Caudate nucleus (tissue), 63 donors: ENCODE measurements at places on chromosomes 3 and 15.

- no peak for DNase-seq
Observed at GRCh38 chr3:177777699-177778098, 580.4 kb upstream of the TBL1XR1 start.

GRCh38 chr3:72384602-72385001 is 463.6 kb downstream of the SHQ1 start:
- DNase-seq, result no peak

GRCh38 chr3:81320862-81321261 is 440.6 kb downstream of the GBE1 start:
- DNase-seq, result no peak

GRCh38 chr3:113261626-113262303 is 50.4 kb downstream of the BOC start:
- DNase-seq, result no peak

DNA sequence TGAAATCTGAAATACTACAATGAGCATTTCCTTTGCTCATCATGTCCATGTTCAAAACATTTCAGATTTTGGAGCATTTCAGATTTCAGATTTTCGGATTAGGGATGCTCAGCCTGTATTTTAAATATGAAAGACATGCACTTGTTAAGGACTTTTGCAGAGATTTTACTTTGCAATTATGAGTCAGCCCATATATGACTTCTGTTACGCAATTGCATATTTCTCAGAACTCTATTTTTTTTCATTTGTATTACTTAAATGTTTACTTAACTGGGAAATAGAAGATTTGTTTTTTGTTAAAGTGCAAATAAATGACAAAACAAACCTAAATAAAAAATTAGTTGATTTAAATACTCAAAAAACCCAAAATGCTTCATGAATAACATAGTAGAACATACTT is 376.2 kb downstream of the ZBTB20 start:
- no peak for DNase-seq

GRCh38 chr3:149333176-149333859 is at the start of gene TM4SF18:
Gene TM4SF18, minus strand, starts transcription at chr3:149333636. Its CDS starts 254 bp downstream, at chr3:149333382.
- DNase-seq, result no peak

- no peak for DNase-seq
Observed at GRCh38 chr3:142837526-142837925, 51.4 kb downstream of the PCOLCE2 start.

- DNase-seq, result no peak
Observed at GRCh38 chr3:138440121-138440521, 5.7 kb downstream of the ESYT3 start.

- no peak for DNase-seq
Observed at GRCh38 chr3:171328419-171329082, 131.7 kb downstream of the TNIK start.

- DNase-seq, result no peak
Observed at GRCh38 chr15:67117370-67117769, 52.0 kb downstream of the SMAD3 start.

DNA sequence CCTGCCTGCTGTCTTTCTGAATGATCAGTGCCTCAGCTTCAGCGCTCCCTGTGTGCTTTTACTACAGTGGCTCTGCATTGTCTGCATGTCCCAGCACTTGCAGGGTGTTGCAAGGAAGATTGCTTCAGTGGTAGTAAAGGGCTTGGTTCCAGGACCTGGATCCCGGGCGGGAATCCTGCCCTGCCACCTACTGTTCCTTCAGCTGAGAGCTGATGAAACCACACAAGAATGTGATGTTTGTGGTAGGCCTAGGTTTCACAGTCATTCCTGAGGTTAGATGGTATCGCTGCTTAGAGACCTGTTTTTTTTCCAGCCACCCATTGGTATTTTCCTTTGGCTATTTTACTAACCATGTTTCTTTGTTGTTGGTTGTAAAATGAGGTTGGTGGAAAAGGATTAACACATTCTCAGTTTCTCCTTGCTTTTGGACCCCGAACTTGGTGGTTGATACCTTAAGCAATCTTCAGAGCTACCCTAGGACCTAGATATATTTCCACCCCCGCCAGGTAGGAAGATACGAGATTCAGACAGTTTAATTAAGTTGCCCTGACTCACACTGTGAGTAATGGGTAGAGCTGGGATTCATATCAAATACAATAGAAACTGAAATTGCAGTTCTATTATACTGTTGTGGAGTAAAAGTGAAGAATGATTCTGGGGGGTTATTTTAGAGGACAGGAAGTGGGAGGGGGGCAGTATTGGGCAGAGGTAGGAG is 11.4 kb downstream of the GPR87 start:
- no peak for DNase-seq

DNA sequence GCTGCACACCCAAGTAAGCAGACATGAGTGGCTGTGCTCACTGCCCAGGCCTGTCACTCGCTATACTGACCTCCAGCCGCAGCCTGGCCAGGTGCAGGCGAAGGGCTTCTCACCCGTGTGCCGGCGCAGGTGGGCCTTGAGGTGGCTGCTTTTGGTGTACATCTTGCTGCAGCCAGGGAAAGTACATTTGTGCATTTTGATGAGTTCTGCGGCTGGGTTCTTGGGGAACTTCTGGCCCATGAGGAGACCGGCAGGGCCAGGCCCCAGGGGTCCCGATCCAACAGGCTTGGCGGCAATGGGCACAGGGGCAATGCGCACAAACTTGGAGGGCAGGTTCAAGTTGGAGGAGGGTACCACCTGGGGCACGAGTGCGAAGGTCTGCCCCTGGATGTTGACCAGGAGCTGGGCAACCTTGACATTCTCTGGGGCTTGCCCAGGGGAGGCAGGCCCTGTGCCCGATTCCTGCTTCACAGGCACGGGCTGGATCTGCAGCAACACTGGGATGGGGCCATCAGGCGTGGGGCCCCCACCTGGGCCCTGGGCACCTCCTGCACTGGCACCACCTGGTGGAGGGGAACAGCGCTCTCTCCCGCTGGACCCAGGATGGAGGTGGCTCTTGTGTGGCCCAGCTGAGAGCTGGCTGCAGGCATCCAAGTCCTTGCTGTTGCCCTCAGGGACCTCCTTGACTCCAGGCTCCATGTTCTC is 5.3 kb downstream of the KLF15 start:
- no peak for DNase-seq

DNA sequence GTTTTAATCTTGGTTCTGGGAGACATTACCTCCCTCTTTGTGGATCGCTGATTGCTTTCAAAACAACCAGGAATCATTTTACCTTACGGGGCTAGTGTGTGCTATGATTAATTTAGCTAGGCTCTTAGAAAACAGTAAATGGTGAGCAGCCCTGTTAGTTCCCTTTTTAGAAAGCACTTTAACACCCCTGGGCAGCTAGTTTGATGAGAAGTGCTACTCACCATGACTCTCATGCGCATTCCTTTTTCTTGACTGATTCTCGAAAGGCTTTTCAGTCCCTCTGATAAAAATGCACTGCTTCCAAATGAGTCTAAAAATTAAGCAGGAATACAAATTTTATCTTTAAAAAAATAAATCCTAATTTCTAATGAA is 75.3 kb upstream of the LEKR1 start:
- DNase-seq, result no peak

GRCh38 chr3:174430986-174431385 is 428.1 kb upstream of the NAALADL2 start:
- no peak for DNase-seq

DNA sequence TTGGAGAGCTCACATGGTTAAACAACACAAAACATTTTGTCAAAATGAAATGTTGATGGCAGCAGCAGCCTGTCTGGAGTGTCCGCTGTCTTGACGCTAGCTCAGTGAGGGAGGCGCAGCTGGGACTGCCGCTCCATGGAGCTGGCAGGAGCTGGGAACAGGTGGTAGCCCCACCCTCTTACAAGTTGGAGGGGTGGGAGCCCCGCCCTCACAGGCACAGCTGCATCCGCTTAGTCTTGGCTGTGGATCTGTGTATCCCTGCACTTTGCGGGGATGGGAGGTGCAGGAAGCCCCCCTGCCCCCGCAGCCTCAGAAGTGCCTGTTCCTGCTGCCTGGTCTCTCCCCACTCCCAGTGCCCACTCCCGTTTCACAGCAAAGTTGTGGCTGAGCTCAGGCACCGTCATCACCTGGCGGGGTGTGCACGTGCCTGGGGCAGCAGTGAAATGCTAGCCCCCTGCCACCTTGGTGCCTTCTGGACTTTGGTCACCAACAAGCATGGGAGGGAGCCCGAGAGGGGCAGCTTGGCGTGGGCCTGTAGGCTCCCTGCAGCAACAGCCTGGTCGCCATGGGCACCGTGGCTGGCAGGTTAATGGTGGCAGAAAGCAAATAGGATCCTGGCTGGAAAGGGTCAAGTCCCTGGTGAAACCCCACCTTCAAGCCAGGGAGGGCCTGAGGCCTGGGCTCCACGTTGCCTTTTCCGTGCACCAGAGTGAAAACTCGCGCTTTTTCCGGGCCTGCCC is 53.8 kb upstream of the CADM2 start:
- peak; percentile 10 for DNase-seq

DNA sequence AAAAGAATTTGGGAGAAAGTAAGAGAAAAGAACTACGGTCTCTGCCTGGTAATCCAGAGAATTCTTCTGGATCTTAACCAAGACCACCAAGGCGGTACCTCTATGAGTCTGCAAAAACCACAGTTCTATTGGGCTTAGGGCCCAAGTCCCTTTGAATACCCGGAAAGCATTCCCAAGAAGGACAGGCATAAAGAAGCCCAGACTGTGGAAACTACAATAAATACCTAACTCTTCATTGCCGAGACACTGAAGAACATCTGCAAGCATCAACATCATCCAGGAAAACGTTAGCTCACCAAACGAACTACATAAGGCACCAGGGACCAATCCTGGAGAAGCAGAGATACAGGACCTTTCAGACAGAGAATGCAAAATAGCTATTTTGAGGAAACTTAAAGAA is 162.3 kb upstream of the TMC3 start:
- no peak for DNase-seq

- DNase-seq, result no peak
Observed at GRCh38 chr3:172582712-172583111, 59.5 kb upstream of the TNFSF10 start.

- no peak for DNase-seq
Observed at GRCh38 chr3:128484404-128485281, 8.4 kb downstream of the GATA2 start.

DNA sequence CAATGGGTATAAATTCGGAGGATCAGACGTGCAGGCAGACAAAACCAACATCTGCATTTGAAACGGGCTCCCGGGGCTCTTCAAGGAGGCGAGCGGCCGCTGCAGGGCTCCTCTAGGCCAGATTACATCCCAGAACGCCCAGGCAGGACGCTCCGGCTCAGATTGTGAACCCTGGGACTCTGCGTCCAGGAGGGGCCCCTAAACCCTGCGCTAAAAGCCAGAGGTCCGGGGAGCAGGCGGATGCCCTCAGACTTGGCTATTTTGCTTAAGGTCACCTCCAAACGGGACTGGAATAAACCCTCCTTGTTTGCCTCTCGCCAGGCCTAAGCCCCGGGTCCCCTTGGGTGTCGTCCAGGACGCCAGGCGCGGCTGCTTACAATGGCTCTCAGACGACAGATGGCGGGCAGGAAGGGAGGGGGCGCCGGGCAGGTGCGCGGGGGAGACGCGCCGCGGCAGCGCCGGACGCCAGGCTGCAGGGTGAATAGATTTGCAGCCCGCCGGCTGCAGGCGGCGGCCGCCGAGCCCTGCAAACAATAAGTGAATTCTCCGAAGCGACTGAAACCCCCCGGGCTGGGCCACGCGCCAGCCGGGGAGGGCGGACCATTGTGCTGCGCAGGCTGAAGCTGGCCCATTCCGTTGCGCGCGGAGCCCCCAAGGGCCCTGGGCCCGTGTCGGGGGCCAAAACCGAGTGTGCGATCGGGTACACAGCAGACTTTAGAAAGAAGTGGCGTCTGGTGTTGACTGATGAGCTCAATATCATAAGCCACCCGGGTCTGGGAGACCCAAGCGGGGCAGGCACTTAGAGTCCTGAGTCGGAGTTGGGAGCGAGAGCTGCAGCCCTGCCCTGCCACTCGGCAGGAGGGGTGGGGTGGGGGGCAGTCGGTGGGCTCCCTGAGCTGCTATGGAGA is 32.3 kb upstream of the AMOTL2 start:
- DNase-seq, result peak; percentile 80

GRCh38 chr15:82966671-82967071 is 14.2 kb upstream of the HOMER2 start:
- no peak for DNase-seq

- no peak for DNase-seq
Observed at GRCh38 chr3:127763816-127764215, 58.5 kb downstream of the MGLL start.

- DNase-seq, result no peak
Observed at GRCh38 chr3:5441401-5441800, 253.9 kb downstream of the EDEM1 start.

- DNase-seq, result no peak
Observed at GRCh38 chr15:73955861-73956742, 29.8 kb downstream of the LOXL1 start.

DNA sequence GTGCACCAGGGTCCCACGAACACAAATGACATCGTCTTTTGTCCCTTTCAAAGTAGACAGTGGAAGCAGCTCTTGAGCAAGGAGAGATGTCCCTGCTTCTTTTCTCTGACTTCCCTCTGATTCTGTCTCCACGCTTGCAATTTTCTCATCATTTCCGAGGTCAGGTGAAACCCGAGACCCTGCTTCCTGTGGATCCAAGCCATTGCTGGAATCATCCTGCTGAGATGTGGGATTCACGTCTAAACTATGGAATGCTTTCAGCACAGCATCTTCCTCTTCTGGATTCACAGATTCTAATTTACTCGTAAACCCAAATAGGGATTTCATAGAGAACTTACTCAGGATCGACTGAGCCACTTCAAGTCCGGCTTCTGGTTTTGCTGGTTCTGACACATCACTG is 127.1 kb downstream of the FMN1 start:
- DNase-seq, result no peak

- DNase-seq, result no peak
Observed at GRCh38 chr3:152899306-152899705, 64.4 kb downstream of the P2RY1 start.

DNA sequence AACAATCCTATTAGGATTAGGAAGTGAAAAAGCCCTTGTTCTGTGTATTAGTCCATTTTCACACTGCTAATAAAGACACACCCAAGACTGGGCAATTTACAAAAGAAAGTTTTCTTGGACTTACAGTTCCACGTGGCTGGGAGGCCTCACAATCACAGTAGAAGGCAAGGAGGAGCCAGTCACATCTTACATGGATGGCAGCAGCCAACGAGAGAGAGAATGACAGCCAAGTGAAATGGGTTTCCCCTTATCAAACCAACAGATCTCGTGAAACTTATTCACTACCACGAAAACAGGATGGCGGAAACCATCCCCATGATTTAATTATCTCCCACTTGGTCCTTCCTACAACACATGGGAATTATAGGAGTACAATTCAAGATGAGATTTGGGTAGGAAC is 248.2 kb upstream of the KCNMB2 start:
- DNase-seq, result no peak

GRCh38 chr15:74062671-74063070 is 19.7 kb downstream of the GOLGA6A start:
- no peak for DNase-seq
